ENCODE measurements at places on chromosomes 4 and X. TPM values are rescaled to one million over a fixed set of nuclear protein-coding genes. Genes with fewer than 3 reads are reported as not detected.
A peak's percentile ranks its signal among the peaks of the same experiment; 100 is the strongest.

- no peak for DNase-seq
These were observed 64.7 kb downstream of the TMEM156 start for GRCh38 chr4:38967260-38968095.

DNA sequence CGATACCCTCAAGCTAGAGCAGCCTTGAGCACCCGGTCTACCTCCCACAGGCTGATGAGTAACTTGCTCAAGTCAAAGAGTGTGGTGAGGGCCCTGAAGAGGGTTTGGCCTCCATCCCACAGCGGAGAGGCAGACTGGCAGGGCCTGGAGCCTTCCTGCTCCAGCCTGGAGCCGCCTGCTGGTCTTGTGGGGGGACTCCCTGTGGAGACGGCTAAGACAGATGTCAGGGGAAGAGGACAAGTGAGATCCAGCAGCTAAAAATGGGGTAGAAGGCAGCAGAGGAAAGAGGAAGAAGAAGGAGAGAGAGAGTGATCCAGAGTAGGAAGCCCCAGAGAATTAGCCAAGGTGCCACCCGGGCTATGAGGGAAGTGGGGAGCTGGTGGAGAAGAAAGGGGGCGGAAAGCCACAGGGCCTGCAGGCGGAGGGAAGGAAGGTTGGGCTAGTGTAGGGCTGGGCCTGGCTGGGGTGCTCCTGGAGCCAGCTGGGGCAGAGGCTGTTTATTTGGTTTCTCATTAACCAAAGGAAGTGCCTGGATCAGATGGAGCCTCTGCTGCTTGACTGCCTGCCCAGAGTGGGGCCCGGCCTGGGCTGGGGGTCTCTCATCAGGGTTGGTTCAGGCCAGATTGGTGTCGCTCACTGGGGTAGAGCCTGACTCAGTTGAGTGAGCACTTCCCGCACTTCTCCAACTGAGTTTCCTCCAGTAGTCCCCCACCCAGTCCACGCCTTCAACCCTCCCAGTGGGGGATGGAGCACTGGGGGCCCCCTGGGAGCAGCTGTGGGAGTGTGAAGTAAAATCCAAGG, 14.2 kb downstream of the EFNB1 start:
- no peak for DNase-seq

The BRS3 gene
- not detected for polyA plus RNA-seq

The TMSB15A gene
- 2.0 TPM for polyA plus RNA-seq

DNA sequence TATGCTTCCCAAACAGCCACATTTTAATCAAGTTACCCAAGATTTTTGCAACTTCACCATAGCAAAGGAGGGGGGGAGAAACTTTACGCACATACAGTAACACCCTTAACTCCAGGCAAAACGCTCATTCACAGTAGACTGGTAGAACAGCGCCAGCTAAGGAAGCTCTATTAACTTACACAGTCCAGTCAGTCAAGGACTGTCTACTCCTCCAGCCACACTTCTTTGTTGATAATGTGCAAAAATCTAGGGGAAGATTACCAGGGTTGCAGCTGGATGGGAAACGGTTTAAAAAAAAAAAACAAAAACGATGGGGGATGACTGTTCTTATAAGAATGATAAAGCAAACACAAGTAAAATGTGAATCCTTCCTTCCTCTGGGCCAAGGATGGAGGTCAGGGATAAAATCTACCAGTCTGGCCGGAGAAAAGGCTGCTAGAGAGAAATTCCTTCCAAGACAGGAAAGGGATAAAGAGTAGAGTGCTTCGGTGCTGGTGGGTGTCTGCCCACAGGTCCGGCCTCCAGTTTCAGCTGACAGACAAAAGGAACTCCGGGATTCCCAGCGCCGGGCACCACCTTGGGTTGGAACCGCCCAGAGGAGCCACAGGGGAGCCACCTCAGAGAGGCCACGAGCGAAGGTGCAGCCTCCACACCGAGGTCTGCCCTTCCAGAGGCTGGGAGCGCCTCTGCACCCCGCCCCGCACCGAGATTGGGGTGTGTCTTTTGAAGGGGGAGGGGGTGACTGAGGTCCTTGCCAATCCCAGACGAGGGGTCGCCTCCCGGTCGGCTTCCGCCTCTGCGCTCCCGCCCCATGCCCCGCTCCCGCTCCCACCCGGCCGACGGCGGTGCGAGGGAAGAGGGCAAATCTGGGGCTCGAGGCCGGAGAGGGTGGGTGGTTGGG, 811 bp downstream of the ANKRD50 start:
- peak; percentile 80 for DNase-seq

DNA sequence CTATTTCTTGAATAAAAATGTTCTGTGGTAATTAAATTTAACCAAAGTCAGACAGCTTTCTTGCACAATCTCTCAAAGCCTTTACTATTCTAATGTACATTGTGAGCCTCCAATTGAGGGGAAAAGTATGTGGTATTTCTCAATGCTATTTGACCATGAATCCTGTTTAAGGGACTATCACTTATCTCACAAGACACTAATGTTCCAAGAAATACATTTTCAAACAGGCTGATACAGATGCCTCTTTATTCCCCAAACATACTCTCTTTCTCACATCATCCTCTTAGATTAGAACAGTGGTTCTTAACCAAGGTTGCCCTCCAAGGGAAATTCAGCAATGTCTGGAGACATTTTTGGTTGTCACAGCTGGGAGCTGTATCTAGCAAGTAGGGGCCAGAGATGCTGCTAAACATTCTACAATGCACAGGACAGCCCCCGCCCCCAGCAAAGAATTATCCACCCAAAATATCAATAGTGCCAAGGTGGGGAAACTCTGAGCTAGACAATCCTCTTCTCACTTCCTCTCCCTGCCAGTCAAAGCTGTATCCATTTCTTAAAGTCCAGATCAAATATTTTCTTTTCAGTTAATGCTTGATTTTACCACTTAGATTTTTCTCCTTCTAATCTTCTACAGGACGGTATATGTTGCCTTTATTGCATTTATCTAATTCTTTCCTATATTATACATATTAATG, 129.2 kb upstream of the TRIM2 start:
- no peak for DNase-seq

The STAG2 gene
- polyA plus RNA-seq: 11.9 TPM

DNA sequence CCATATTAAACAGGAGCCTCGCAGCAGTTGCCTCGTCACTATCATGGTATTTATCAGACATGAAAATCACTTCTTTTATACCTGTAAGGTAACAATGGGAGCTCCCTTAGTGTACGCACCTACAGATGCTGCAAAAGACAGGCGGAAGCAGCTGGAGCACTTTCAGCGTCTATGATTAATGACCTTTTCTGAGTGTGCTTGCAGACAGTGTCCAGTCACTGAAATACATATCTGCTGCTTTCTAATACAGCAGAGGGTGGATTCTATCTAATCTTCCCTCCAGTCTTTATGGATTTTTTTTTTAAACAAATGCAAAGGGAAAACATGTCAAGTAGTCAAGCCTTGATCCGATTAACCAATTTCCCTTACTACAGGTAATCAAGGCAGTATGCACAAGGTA, 24.1 kb downstream of the DCTD start:
- DNase-seq: no peak

- no peak for DNase-seq
These were observed 42.0 kb upstream of the MAPK10 start for GRCh38 chr4:86401826-86402225.

DNA sequence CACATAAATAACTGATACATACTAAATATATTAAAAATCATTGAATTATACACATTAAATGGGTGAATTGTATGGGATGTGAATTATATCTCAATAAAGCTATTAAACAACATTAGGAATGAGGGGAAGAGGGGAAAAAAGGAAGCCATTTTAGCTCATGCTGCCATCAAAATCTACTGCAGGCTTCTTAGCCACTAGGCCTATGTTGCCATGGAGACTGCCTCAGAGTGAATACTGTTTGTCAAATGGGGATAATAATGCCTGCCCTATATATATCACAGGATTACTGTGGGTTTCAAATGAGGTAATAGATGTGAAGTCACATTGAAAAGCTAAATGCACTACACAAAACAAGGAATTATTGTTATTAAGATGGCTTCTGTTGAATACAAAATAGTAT, 21.2 kb downstream of the TMEM255A start:
- DNase-seq: no peak

The SSX3 gene
- not detected for polyA plus RNA-seq

- DNase-seq: no peak
These were observed 29.0 kb downstream of the NHS start for GRCh38 chrX:17403972-17404371.

- DNase-seq: no peak
These were observed 85.9 kb downstream of the SLC16A2 start for GRCh38 chrX:74507191-74507590.

- DNase-seq: no peak
These were observed 8.4 kb upstream of the HAUS7 start for GRCh38 chrX:153478746-153479145.

The ZIC3 gene
- polyA plus RNA-seq: not detected

DNA sequence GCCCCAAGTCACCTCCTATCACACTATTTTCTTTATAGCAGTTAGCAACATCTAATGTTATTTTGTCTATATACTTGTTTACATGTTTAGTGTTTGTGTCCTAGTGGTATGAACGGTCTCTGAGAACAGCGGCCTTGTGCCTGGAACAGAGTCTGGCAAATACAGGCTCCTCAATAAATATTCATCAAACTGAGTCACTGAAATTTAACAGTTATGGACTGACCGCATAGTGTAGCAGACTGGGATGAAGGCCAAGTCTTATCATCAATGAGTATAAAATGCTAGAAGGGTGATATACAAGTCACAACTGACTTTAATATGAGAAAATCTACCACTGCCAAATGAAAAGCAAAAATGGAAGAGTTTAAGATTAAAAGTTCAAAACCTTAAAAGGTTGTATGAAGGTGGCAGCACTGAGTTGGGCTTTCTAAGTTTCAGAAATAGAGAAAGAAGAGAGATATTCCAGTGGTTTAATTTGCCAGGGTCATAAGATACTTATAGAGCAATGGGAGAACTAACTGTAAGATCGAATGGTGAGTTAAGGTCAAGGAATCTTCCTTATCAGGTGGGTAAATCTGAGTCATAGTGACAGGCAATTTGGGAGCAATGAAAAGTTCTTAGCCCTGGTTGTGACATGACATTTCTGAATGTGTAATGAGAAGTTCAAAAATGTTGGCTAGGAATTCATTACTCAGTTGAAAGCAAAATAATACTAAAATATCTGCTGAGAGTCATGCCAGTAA, 34.9 kb downstream of the ELOVL6 start:
- no peak for DNase-seq

- DNase-seq: no peak
These were observed 119.6 kb downstream of the CBLL2 start for GRCh38 chrX:22392133-22392948.

- no peak for DNase-seq
These were observed 107.0 kb downstream of the REPS2 start for GRCh38 chrX:17053502-17053901.

The MAGIX gene
- 16.5 TPM for polyA plus RNA-seq

- no peak for DNase-seq
These were observed 452.0 kb downstream of the SPRY1 start for GRCh38 chr4:123848606-123849005.

- no peak for DNase-seq
These were observed 89.6 kb upstream of the MAD2L1 start for GRCh38 chr4:120156120-120156718.

DNA sequence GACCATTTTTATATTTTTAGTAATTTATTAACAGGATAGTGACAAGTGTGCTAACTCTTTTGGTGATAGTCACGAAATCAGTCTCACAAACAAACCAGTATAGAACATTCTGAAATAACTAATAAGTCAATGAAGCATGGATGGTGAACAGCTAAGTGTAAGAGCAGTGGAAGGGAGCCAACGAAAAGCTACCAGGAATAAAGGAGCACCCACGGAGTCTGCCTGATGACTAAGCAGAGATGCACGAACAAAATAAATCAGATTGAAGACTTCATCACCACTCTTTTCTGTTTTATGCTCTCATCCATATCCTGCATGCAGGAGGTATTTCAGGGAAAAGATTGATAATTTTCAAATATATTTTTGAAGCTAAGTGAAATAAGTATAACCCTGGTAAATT, 891.1 kb upstream of the HS3ST1 start:
- no peak for DNase-seq

The FABP2 gene
- 0.63 TPM for polyA plus RNA-seq

DNA sequence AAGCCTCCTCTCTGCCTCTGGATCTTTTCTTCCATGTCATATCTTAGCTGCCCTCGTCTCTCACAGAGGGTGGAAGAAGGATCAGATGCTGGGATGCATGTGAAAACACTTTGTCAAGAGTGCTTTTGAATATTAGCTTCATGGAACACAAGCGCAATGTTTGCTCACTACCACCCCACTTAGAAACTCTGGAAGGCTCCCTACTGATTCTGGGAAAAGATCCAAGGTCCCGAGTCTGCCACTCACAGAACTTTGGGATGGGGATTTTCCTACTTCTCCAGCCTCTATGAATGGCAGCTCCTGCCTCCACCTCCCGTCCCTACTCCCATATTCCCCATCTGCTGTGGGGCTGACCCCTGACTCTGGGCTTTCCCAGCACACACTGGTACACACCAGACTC, 40.2 kb upstream of the CRMP1 start:
- DNase-seq: no peak

DNA sequence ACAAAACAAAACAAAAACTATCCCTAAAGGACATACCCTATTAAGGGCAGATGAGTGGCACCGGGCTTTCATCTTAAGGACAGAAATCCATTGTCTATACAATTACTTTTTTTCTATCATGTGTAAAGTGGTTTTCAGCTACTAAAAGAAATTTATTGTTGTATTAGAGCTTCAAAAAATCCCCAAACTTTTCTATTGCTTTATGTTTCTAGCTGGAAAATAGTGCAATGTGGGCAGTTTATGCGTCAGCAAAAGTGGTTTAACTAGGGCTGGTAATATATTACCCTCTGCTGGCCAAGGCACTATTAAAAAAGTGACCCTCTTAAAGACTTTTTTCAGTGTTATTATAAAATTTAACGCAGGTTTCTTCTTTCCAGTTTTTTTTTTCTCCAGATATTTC, 15.5 kb upstream of the GPR82 start:
- no peak for DNase-seq

DNA sequence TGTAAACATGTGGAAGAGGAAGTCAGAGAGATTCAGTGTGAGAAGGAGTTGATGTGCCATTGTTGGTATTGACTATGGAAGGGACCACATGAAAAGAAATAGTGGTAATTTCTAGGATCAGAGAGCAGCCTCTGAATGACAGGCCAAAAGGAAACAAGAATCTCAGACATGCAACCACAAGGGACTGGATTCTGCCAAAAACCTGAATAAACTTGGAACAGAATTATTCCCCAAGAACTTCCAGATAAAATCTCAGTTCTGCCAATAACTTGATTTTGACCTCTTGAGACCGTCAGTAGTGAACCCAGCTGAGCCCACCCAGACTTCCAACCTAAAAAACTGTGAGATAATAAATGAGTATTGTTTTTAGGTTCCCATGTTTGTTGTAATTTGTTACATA, 653.6 kb upstream of the NR3C2 start:
- DNase-seq: no peak

Measured in right cardiac atrium (tissue), 5 donors.